ENCODE measurements at places on chromosomes 11 and 22.

DNA sequence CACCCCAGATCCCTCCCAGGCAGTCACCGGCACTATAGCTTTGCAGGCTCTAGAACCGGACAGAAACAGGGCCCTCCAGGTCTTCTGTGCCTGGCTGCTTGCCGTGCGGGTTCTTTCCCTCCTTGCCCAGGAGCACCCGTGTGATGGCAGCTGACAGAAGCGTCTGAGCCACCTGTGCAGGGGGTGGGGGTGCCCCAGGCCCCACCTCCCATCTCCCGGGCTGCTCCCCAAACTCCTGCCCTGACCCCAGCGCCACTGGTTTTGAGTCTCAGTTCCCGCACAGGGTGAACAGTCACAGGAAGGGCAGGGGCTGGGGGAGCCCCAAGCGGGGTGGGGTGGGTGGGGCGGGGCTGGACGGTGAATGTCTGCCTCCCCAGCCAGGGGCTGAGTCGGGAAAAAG, 13.2 kb upstream of the PHLDA2 start:
- DNase-seq: no peak

DNA sequence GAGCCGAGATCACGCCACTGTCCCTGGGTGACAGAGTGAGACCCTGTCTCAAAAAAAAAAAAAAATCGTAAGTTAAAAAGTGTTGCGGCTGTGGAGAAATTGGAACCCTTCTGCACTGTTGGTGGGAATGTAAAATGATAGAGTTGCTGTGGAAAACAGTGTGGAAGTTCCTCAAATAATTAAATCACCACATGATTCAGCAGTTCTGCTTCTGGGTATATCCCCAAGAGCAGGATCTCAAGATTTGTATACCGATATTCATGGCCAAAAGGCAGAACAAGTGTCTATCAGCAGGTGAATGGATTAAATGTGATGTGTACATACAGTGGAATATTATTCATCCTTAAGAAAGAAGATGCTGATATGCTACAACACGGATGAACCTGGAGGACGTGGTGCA, 3.8 kb downstream of the SELENOO start:
- no peak for DNase-seq

DNA sequence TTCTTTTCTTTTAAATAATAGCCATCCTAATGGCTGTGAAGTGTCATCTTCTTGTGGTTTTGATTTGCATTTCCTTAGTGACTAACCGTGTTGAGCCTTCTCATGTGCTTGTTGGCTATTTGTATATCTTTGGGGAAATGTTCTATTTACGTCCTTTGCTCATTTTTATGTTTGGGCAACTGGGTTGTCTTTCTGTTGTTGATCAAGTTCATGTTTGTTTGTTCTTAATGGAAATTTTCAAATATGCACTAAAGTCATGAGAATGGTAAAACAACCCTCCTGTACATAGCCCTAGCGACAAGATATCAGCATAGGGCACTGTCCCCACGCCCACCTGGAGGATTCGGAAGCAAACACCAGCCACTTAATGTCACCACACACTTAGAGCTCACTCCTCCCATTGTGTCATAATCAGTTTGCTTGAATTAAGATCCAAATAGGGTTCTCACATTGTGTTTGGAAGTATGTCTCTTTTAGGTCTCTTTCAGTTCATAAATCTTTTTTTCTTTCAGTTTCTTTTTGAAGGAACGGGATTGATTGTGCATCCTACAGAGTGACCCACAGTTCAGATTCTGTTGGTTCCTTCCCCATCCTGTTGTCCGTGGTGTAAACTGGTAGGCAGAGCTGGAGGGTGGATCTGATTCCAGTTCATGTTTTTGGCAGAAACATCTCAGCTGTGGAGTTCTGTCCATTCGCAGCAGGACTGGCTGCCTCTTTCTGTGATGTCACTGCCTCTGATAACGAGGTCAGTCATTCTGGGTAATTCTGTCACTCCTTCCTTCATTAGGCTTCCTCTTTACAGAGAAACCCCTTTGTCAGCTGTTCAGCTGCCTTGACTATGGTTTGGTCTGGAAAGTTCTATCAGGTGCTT, 26.4 kb upstream of the ADORA2A start:
- no peak for DNase-seq

- DNase-seq: no peak
Observed at GRCh38 chr11:127338380-127339259, 338.1 kb upstream of the KIRREL3 start.

DNA sequence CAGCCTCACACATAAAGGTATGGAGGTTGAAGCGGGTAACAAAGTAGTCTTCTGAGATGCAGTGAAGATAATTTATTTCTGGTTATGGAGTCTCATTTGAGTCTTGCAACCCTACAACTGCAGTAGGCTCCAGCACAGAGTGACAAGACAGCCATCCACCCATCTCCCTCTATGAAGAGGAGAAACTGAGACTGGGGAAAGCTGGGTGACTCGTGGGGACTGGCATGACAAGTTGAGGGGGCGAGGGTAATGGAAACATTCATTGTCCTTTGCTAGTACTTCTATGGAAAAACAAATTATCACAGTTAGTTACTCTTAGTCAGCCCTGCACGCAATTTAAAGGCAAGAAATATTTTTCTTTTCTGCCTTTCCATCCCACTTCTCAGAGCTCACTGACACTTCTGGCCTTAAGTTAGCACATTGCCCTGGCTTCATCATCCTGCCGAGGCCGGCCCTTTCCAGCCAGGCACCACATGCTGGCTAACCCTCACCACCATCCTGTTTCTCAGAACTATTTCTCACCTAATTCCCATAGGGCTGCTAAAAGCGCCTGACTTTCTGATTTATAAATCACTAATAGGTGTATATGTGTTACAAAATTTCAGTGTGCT, 361.1 kb downstream of the ETS1 start:
- DNase-seq: peak; percentile 30

- no peak for DNase-seq
Observed at GRCh38 chr11:117560780-117561530, 233.3 kb downstream of the CEP164 start.

DNA sequence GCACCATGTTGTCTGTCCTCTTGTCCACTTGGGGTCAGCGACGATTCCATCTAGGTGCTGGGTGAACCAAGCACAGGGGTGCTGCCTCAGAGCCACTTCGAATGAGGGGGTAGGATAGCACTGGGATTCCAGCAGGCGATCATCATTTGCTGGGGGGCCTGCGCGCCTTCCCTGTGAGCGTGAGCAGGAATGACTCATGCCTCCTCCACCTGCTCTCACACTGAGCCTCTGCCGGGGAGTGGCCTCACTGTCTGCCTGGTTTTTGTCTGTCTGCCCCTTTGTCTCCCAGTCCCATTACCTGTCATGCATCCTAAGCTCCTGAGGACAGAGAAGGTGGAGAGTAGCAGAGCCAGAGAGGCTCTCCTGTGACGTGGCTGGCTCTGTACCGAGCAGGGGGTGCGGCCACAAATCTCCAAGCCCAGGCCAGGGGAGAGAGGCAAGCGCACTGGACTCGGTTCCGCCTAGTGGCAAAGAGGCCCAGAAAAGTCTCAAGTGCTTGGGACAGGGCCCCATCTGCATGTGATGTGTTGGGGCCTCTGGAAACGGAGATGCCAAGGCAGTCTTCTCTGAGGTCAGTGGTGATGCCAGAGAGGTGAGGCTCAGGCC, 30.8 kb downstream of the RSPH14 start:
- no peak for DNase-seq

DNA sequence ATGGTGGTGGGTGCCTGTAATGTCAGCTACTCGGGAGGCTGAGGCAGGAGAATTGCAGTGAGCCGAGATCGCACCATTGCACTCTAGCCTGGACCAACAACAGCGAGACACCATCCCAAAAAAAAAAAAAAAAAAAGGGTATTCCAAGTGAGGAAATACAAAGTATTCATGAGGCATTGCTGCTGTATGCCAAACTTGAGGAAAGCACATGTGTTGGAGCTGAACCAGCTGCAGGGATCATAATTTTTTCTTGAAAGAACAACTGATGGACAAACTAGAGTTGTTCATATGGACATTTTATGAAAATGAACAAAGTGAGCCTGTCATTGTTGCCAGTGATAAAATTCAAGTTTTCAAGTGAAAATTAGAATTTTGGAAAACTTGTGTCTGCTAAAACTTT, 15.8 kb downstream of the MARK2 start:
- DNase-seq: no peak

DNA sequence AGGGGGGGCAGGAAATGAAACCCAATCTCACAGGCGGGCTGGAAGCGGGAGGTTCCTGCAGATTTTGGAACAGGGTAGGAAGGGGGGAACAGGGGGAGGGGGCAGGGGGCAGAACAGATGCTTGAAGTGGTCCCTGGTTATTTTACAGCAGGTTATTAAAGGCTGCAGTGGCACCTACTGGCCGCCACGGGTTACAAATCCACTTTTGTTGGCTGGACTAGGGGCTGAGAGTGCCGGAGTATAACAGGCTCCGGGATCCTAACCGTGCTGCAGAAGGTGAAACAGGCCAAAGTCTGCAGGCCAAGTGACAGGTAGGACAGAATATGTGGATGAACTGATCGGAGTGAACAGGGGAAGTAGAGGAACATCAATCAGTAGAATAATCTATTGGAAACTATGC, 2.5 kb downstream of the ROBO3 start:
- no peak for DNase-seq

DNA sequence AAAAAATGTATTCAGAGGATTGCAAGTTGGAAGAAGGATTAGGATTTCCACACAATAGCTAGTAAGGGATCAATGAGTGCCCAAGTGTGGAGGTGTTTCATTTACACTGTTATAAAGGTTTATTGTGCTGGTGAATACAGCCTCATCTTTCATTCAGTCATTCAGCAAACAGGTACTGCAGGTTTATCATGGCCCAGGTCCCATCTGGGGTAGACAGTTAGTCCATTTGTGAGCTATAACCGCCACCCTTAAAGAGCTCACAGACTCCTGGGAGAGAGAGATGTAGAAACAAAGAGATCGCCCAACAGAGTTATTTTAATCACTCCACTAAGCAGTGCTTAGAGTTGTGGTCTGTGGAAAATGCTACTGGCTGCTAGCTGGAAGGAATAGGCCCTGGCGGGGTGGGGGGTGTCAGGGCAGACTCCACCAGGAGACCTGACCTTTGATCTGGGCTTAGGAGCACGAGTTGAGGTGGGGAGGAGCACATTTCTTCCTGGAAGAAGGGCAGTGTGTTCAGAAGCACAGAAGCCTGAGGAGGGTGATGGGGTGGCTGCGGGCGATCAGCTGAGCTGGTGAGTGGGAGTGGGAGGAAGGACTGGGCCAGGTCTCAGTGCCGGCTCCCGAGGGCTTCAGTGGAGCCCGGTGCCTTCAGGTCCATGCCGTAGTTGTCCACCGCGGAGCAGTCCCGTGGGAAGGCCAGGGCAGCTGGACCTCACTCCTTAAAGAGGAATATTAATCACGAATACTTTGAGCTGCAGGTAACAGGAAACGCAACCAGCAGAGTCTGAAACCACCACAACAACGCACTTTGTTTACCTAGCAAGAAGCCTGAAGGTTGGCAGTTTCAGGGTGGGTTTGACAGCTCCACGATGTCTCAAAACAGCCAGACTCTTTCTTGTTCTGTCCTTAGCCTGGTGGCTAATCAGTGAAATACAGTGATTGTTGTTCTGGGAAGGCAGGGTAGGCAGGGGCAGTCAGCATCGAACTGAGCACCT, 11.2 kb downstream of the TOM1 start:
- DNase-seq: no peak

DNA sequence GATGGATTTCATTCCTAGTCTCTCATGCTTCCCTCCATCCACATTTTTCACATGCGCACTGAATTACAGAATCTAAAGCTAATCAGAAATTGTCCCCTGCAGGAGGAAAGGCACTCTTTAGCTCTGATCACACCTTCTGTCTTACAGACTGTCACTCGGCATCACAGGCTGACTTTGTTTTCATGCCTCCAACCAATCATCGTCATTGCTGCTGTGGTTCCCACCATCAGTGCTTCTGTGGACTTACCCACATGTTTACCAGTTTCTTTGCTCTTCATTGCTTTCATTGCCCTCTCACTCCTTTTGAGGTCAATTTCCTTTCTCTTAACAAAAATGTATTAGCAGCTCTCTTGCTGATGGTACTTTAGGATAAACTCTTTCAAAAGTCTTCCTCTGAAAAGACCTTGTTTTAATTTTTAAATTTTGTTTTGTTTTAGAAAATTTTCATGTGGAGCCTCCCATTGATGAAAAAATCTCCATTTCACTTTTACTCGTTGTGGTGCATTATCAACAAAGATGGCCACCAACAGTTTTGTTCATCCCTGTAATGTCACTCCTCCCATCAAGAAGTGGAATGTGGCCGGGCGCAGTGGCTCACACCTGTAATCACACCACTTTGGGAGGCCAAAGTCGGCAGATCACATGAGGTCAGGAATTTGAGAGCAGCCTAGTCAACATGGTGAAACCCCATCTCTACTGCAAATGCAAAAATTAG, 20.2 kb upstream of the TREH start:
- no peak for DNase-seq

DNA sequence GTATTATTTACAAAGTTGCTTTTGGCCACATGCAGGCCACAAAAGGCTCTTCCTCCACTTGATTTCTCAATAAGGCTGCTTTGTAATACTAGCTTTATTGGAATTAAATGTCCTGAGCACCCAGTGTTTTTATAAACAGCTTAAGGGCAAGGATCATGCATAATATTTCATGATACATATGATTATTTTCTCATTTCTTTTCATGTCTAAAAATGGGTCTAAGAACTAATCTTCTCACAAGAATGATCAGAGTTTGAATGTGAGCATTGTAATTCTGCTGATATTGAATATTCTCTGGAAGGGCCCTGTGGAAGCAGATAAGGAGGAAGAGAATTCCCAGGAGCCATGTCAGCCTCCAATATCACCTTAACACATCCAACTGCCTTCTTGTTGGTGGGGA, at the start of gene OR52K2:
Gene OR52K2 (plus strand): TSS at position 301 of the 400 bp plus-strand sequence. CDS start 45 bp downstream, at position 346.
- no peak for DNase-seq

- DNase-seq: no peak
Observed at GRCh38 chr11:43825217-43825816, 55.3 kb upstream of the ALKBH3 start.

GRCh38 chr11:119518746-119519730, 96.1 kb upstream of the THY1 start:
- DNase-seq: no peak

DNA sequence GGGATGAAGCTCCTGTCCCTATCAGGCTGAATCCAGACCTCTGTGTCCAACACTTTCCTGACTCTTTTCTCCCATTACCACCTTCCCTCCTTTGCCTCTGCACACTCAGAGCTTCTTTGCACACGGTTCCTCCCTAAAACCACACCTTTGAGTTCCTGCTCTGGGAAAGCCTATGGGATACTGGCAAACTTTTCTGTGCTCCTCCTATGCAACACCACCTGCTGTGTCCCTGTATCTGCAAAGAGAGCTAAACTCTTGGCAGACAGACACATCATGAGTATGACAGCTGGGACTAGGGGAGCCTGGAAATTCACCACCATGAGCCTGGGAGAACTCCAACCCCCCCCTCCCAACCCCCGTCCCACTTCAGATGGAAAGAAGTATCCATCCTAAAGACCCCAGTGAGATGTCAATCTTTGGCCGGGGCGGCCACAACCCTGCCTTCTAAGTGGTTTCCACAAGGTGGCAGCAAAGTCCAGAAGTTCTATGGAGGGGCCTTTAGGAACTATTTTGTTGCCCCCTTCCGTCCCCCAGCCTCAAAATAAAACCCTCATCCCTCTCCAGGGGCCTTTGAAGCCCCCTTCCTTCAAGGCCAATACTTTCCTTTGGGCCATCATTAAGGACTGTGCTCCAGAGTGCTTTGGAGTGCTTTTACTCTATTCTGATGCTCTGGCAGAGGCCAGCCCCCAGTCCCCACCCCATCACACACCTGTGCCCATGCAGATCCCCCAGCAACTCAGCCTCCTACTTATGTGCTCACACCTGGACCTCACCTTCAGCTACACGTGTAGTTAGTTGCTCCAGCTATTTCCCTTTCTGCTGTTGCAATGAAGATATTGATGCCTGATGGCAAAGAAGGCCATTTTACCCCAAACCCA, 19.4 kb downstream of the HTR3A start:
- DNase-seq: peak; percentile 11
